ENCODE measurements at places on chromosomes 13 and 19.

DNA sequence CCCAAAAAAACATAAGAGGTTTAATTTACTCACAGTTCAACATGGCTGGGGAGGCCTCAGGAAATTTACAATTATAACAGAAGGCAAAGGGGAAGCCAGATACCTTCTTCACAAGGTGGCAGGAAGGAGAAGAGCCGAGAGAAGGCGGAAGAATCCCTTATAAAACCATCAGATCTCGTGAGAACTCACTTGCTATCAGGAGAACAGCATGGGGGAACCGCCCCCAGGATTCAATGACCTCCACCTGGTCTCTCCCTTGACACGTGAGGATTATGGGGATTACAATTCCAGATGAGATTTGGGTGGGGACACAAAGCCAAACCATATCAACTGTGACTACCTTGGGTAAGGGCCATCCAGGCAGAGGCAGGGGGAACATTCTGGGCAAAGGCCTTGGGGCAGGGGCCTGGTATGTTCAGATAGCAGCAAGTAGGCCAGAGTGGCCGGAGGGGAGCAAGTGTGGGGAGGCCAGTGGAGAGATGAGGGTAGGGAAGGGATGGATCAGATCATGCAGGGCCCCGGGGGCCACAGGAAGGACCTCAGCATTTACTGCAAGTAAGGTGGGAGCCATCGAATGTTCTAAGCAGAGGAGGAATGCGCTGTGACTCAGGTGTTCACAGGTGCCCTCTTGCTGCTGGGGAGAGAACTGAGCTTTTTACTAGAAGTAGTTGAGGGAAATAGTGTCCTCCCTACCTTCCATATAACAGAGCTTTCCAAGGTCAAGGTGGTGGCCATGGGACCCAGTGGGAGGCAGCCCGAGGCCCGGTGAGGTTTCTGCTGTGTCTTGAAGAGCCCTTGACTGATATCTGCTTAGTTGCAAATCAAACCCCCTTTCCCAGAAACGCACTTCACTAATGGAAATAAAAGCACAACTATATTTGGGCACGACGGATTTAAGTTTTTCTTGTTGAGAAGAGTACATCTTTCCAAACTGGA, 18.0 kb downstream of the RAB3D start:
- DNase-seq: no peak

DNA sequence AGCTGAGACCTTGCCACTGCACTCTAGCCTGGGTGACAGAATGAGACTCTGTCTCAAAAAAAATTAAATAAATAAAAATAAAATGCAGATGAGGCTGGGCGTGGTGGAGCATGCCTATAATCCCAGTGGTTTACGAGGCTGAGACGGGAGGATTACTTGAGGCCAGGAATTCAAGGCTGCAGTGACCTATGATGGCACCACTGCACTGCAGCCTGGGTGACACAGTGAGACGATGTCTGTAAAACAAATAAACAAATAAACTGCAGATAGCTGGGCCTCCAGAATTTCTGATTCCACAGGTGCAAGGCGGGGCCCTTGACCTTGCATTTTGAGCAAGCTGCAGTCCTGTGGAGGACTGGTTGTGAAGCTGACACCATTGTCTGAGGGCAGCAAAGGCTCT, 3.1 kb upstream of the MAG start:
- no peak for DNase-seq

GRCh38 chr13:46303742-46304385, 83.2 kb downstream of the RUBCNL start:
- no peak for DNase-seq

DNA sequence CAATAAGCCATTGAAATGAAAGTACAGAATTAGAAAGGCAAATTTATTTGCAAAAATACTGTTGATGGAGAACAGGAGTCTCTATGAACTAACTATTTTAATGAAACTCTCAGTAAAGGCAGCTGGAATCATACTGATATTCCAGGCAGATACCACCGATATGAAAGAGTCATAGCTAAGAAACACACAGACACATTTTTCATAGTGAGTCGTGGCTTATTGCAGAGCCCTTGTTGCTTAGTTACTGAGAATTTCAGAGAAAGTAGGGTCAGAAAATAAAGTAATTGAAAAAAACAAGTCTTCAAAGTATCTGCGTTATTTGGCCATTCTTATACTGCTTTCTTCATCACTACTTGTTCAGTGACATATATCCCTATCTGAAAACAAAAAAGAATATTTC, 1890.9 kb downstream of the PCDH9 start:
- no peak for DNase-seq

DNA sequence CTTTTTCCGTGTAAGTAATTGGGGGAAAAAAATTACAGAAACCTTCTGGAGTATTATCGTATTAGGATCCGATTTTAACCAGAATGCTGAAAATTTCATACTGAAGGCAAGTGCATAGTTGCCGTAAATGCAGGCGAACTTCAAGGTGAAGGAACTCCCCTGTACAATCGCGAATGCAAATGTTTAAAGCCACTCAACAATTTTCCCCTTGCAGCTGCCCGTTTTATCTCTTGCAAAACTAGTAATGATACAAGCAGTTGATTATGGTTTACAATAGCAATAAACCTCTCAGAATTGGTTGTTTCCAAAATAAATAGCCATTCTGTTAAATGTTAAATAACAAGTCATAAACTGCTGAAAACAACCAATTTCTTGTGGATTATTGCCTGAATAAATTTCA, 105.7 kb downstream of the DNAJC15 start:
- no peak for DNase-seq

DNA sequence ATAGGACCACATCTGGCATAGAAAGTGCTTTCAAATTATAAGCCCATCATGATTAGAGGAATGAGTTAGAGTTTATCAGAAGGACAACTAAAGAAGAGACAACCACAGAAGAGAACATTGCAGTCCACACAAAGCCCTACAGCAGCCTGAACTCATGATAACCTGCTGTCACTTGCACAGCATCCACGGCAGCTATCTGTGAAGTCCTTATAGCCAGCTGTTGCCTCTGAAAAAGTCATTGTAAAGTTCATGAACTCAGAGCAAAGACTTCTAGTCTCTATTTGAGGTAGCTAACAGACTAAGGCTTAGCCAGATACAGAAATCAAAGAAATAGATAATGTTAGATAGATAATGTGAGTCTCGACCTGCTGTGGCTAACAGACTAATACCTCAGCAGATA, 450.0 kb downstream of the KLF5 start:
- DNase-seq: no peak

- DNase-seq: no peak
Observed at GRCh38 chr13:79336966-79337365, 69.1 kb downstream of the RBM26 start.
